ENCODE measurements at places on chromosomes 5 and 9.
A peak's percentile ranks its signal among the peaks of the same experiment; 100 is the strongest.

DNA sequence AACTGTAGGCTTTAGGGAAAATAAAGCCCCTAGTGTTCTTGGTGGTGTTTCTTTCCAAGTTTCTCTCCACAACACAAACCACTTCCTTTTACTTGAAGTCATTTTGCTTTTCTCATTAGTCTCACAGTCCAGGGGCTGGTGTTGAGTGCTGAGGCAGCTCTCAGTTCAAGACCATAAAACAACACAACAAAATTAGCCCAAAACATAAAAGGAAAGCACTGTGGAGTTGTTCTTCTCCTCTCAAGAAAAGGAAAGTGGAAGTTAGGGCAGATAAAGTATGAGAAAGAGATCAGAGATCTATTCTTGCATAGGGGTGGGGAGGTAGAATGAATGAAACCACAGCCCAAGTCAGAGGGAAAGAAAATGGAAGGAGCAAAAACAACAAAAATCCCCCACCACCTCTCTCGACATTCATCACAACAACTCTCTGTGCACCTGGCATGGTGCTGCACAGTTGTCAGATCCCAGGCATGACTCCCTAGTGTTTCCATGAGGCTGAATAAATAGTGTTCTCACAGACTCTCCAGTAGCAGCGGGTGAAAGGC lies 569.9 kb downstream of the RAB3C start:
- no peak for DNase-seq

- no peak for DNase-seq
Measured at GRCh38 chr5:179152144-179152895, 92.1 kb downstream of the ZNF354C start.

- DNase-seq = peak; percentile 85
Measured at GRCh38 chr9:33081128-33081851, 4.8 kb upstream of the SMU1 start.

- DNase-seq = no peak
Measured at GRCh38 chr5:158234323-158235158, 375.6 kb upstream of the CLINT1 start.

DNA sequence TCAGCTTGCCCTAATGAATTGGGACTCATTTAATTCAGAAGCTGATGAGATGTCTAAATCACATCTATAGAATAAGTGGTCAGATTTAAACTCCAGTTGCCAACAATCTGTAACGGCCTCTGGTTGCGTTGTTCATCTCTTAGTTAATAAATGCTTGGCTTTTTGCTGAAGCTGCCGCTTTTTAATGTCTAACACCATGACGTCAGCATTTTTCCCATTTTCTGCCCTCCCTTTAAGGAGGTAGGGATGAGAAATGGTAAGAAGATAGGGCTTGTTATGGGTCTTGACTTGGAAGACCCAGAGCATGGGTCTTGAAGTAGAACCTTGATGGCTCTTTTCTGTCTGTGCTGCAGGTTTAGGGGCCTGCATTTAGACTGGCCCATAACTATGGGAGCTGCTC lies 33.3 kb downstream of the PALM2AKAP2 start:
- no peak for DNase-seq

GRCh38 chr9:75866273-75866871 lies 24.1 kb upstream of the PCSK5 start:
- DNase-seq = peak; percentile 41

- DNase-seq = no peak
Measured at GRCh38 chr5:57494104-57495098, 11.8 kb upstream of the ACTBL2 start.

DNA sequence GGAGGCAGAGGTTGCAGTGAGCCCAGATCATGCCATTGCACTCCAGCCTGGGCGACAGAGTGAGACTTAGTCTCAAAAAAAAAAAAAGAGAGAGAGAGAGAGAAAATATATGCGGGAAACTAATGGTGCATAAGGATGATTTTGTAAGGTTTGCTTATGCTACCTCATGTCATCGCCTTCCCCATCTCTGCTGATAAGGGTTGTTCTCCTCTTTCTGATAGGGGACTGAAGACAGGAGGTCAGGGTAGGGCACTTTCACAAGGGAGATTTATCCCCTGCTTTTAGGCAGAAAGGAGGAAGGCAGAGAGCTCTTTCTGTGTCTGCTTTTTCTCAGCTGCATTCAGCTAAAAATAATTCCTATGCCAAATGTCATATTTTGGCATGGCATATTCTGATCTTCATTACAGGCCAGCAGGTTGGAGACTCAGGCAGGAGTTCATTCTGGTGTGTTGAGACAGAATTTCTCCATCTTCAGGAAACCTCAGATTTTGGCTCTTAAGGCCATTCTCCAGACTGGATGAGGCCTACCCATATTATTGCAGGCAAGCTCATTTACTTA lies 220.2 kb downstream of the AUH start:
- DNase-seq = no peak

DNA sequence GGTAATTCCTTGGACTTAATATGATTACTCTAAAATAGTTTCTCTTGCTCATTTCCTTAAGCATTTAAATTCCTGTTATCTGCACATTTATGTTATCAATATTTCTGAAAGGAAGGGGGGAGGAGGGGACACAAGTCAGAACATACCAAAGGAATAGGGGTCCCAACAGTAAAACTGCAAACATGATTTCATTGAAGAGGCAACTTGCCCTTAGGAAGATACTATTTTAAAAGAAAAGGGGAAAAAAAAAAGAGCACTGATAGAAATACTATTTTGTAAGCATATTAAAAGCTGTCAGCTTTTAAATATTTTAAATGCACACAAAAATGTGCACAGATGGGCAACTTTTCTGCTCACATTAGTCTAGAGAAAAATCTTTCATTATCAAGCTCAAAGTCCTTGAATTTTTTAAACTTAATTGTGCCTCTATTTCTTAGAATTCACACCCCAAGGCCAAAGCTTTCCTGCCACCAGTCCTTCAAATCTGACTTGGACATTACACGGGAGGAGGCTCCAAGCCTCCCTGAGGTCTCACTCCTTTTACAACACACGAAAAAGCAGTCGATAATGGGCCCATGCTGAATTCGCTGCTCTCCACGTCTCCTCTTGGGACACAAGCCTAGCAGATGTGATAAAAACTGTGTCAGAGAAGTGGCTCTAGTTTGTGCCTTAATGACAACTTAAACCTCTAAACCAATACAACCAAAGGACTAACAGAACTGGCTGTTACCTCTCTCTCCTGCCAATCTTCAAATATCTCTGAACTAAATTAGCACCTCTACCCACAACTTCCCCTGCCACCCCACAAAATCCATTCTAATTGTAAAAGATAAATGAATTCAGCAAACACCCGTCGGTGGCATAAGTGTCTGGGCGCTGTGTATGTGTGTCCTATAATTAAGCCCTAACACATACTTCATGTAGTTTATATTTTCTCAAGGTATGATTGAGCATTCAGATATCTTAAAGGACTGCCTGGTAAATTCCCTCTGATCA lies 154.3 kb downstream of the DENND1A start:
- DNase-seq = no peak

GRCh38 chr9:71743882-71744281 lies 24.4 kb downstream of the CEMIP2 start:
- DNase-seq = no peak

GRCh38 chr9:81680006-81680405 lies 9.3 kb downstream of the TLE1 start:
- no peak for DNase-seq

- no peak for DNase-seq
Measured at GRCh38 chr5:1288439-1289335, 6.2 kb downstream of the TERT start.

GRCh38 chr9:132234535-132234934 lies 72.7 kb downstream of the NTNG2 start:
- DNase-seq = peak; percentile 44

GRCh38 chr5:6631441-6631840 lies 1.4 kb downstream of the NSUN2 start:
- no peak for DNase-seq

GRCh38 chr5:3153906-3154305 lies 402.4 kb upstream of the IRX2 start:
- no peak for DNase-seq

Measured in muscle of back (tissue), 13 donors.